ENCODE measurements at places on chromosomes 16 and 17. TPM values are rescaled to one million over a fixed set of nuclear protein-coding genes. Genes with fewer than 3 reads are reported as not detected.

Gene PRAC2
- total RNA-seq = not detected

Gene PHKB
- total RNA-seq = 28.5 TPM

Gene C17orf113
- total RNA-seq = 1.3 TPM

Gene FHOD1
- total RNA-seq = 114 TPM

Gene NAGS
- total RNA-seq = 1.4 TPM

Gene NPIPA2
- 1.5 TPM for total RNA-seq

DNA sequence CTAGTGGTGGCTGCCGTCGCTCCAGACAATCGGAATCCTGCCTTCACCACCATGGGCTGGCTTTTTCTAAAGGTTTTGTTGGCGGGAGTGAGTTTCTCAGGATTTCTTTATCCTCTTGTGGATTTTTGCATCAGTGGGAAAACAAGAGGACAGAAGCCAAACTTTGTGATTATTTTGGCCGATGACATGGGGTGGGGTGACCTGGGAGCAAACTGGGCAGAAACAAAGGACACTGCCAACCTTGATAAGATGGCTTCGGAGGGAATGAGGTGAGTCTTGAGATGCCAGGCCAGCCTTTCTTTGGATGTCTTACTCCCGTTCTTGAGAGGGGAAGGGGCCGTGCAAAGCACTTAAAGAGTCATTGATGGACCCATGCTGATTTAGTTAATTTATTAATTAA is 16.1 kb downstream of the ARSG start:
- DNase-seq = no peak

DNA sequence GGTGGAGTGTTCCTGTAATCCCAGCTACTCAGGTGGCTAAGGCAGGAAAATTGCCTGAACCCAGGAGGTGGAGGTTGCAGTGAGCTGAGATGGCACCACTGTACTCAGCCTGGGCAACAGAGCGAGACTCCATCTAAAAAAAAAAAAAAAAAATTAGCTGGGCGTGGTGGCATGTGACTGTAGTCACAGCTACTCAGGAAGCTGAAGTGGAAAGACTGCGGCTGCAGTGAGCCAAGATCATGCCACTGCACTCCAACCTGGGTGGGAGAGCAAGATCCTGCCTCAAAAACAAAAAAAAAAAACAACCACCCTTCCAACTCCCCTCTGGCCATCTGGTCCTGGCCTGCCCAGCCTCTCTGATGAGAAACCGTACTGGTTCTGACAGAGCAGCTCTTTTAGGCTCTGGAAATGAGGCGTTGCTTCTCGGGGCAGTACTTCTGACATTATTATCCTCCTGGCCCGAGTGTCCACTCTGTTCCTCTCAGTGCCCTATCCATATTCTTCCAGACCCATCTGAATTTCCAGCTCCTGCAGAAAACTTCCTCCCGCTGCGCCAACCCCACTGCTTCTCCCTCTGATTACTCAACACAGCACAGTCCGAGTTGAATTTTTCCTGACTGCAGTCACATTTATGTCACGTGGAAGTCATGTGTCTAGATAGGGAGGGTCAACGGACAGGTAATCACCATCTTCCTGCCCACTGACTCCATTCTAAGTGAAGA is 13.3 kb downstream of the GGA2 start:
- DNase-seq = no peak

DNA sequence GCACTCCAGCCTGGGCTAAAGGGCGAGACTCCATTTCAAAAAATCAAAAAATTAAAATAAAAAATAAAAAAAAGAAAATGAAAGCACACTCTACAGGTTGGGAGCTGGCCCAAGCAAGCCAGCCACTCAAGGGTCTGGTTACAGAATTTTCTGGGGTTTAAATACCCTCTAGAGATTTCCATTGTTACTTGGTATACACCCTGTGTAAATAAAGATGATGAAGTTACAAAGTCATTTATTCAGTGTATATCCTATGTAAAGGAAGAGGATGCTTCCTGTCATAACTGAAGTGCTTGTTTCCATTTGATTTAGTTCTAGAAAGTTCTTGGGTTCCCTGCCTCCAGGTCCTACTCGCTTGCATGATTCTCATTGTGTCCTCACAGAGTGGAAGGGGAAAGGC is 79.9 kb upstream of the C17orf78 start:
- no peak for DNase-seq

- DNase-seq = no peak
Measured at GRCh38 chr16:79559532-79559931, 41.0 kb downstream of the MAF start.

DNA sequence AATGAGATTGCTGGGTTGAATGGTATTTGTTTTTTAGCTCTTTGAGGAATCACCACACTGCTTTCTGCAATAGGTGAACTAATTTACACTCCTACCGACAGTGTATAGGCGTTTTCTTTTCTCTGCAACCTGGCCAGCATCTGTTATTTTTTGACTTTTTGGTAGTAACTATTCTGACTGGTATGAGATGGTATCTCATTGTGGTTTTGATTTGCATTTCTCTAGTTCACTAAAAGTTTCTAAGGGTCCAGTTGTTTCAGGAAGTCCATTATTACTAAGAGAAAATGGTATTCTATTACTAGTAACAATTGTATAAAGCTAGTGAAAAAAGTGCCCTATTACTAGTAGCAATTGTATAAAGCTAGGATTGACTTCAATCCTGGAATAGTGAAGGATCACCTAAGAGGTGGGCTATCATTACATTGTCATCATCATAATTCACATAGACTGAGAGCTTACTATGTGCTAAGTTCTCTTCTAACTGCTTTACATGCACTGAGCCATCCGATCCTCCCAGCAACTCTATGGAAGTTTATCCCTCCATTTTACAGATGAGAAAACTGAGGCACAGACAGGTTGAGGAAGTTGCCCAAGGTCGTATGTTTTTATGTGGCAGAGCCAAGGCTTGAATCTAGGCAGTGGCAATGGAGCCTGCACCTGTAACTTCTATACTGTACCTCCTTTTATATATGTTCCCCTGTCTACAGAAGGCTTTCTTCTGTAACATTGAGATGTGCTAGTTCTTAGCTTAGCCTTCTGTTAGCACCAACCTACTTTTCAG is 13.4 kb upstream of the SMIM36 start:
- DNase-seq = no peak

DNA sequence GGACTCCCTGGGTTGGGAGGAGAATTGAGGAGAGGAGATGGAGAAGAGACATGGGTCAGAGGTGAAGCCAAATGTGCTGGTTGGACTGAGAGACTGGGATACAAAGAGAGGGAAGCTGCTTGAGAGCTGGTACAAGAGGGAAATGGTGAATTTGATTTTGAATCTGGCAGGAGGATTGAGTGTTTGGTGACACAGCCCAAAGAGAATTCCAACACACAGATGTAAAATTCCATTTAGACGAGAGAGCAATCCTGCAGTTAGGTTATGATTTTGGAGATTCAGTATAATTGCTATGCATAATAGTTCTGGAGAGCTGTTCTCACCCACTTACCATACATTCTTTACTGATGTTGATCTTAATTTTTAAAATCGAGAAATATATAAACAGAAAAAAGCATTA is 57.7 kb downstream of the HSD17B2 start:
- no peak for DNase-seq

DNA sequence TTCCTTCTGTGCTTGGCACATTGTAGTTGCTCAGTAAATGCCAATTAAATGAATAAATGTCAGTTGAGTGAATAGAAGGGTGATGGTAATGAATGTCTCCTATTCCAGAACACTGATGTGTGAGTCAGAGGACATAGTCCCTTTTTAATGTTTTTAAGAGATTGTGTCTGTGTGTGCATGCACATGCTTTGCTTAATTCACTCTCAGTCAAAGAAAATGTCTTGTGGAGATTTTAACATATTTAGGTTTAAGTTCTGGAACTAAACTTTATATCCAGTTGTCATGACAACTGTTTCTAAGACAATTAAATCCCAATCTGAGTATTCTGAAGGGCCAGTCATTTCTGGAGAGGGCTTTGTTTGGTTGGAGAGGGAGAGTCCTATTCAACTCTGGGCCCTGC is 255.3 kb upstream of the CDH11 start:
- DNase-seq = no peak

- no peak for DNase-seq
Measured at GRCh38 chr17:75694536-75694935, 26.7 kb upstream of the ITGB4 start.

DNA sequence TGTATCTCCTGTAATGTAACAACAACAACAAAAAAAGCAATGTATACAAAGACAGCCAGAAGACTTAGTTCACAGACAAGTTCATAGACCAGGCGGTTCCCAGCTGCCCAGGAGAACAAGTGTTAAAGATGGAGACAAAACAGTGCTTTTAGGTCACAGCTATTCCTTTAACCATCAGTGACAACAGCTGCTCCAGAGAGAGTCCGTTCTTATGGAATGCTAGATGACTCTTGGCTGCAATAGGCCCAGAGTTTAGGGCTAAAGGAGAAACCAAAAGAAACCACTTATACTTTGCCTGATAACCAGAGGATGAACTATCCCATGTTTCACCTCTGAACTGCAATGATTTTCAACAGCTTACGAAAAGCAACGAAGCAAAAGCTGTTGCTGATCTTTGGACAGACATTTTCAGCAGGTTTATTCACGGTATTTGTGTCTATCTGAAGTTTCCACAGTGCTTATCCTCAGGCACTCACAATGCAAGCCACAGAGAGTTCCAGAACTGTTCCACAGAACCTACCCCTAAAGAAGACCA is 6.0 kb downstream of the ZCCHC14 start:
- DNase-seq = no peak

DNA sequence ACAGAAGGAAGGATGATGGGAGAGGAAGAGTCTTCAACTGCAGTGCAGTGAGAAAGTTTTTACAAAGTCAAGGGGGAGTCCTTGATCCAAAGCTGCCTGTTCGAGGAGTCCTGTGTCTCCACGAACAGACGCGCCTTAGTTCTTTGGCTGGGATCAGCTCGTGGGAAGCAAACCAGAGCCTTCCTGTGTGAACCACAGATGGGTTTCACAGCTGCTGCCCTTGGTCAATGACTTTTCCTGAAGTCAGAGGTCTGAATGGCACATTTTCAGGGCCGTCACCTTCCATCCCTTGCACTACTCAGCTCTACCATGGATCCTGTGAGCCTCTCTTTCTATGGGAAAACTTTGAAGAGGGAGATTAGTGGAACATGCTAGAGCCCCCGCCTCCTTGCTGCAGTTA is 4.2 kb upstream of the SBK1 start:
- DNase-seq = no peak

DNA sequence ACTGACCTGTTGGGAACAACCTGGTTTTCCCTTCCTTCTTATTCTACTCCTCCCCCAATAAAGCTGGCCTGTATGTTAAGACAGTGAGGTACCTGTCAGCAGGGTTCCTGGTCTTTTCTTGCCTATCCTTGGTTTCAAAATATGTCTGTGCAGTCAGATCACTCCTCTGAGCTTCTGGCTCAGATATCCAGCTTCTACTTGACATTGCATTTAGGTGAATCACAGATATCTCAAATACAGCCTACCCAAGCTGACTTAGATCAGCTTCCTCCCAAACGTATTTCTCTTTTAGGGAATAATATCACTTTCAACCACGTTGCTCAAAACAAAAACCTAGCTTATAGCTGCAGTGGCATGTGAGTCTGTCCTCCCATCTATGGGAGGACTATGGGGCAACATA is 48.7 kb downstream of the TEX14 start:
- no peak for DNase-seq

DNA sequence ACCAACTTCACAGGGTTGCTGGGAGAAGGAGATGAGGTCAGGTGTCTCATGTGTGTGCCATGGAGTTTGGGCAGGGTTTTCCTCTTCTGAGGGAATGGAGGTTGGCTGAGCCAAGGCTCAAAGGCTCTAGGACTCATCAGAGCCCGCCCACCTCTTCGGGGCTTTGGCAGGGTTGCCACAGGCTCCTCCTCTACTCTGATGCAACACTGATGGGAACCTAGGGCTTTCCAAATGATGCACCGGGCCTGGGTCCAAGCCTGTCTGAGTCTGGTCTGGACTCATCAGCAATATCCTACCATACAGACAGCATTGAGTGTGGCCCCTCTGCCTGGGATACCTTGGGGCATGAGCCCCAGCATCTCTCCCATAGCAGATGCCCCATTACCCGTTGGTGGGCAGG is 59.5 kb upstream of the LHX1 start:
- DNase-seq = no peak

DNA sequence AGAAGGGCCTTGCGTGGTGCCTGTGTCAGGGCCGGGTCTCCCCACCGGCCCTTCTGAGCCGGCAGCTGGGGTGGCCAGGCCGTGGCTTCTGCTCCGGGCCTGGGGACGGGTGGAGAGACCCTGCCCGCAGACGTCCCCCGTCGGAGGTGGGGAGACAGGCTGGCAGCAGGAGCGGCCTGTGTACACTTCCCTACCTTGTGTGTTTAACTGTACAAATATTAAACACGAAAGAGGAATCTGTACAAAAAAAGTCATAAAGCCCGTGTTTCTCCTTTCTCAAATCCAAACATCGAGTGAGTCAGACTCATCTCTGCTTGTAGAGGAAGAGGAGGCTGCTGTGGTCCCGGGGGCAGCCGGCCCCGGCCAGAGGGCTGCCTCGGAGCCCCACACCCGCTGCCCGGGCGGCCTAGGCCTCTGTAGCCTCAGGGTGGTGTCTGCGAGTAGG is 2.0 kb downstream of the CACNA1H start:
- DNase-seq = no peak

GRCh38 chr16:2008009-2008526 is 1.6 kb downstream of the ZNF598 start:
- no peak for DNase-seq

DNA sequence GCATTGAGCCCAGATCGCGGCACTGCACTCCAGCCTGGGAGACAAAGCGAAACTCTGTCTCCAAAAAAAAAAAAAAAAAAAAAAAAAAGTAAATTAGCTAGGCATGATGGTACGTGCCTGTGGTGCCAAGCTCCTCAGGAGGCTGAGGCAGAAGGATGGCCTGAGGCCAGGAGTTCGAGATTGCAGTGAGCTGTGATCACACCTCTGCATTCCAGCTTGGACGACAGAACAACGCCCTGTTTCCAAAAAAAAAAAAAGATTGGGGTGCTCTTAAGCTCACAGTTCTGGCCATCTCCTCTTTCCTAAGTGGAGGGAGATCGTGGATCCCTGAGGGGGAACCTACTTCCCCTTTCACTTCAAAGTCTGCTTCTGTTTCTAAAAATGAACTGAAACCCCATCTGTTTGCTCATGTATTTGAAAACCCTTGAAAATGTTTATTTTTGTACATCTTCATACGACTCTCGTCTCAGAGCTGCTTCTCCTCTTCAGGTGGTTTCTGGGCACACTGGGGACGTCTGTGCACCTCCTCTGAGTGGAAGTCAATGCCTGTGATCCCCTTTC is 138.8 kb downstream of the PRKCA start:
- DNase-seq = no peak

DNA sequence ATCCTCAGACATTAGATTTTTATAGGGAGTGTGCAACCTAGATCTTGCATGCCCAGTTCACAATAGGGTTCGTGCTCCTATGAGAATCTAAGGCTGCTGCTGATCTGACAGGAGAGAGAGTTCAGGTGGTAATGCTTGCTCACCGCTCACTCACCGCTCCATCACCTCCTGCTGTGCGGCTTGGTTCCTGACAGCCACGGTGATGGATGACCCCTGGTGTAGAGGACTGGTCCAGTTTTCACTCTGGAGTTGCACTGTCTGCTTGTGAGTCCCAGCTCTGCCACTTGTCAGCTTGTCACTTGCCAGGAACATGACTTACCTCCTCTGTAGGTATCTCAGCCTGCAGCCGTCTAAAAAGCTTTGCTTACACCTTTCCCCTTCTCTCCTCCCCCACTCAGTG is 214.6 kb downstream of the SNX29 start:
- DNase-seq = no peak
